Kidney glomerular epithelial cell (primary cell): ENCODE measurements at places on chromosomes 6 and 20.

DNA sequence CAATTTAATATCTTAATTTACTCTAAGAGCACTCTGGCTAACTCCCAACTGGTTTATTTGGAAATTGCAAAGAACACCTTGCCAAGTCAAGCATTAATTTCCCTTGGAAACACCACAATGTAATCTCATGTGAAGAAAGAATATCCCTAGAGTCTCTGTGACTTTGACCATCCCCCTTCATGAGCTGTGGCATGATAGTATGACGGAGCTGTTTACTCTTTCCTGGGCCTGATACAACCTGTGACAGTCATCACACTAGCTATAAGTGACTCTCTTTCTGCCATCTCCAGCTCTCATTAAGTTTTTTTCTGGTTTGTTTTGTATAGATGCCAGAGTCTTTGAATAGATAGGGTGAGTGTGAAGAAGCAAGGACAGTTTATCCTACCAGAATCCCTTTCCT is 470.3 kb upstream of the JARID2 start:
- no peak for DNase-seq

DNA sequence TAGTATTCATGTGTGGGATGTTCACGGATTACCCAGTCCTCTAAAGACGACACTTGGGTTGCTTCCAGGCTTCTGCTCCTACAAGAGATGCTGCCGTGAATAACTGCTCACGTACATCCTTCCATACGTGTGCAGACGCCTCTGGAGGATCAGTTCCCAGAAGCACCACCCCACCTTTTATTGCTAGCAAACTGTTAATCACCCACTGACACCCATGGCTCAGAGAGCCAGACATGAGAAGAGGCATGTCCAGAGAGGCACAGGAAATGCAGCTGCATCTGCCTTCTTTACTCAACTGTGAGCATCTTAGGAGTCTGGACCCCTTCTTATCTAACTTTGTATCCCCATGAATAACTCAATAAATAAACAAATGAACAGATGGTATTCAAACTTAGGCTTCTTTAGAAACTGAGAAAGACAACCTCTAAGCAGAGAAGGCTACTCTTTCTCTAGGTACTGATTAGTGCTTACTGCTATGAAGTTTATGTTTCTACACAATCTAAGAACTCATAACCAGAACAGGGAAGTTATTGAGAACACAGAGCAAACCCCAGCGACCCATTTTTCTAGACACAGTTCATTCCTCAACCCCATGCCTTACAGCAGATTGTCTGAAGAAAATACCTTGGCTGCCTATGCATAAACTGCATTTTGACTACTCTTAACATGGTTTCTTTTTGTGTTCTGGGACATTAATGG is 228.7 kb upstream of the RREB1 start:
- no peak for DNase-seq

DNA sequence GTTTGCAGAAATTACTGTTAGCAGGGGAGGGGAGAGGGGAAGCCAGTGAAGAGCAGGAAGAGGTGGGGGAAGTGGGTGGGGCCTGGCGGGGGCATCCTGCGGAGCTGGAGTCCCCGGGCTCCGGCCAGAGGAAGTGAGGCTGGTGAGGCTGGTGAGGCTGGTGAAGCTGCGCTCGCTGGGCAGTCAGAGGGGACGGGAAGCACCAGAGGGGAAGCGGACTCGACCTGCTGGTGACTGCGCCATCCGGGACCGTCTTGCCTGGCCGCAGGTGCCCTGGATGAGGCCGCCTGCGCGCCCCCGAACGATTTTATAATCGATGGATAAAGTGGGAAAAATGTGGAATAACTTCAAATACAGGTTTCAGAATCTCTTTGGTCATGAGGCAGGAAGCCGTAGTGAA is 635.3 kb upstream of the MARCKS start:
- DNase-seq = no peak

GRCh38 chr6:110319843-110320242 is 38.3 kb downstream of the METTL24 start:
- DNase-seq = no peak

DNA sequence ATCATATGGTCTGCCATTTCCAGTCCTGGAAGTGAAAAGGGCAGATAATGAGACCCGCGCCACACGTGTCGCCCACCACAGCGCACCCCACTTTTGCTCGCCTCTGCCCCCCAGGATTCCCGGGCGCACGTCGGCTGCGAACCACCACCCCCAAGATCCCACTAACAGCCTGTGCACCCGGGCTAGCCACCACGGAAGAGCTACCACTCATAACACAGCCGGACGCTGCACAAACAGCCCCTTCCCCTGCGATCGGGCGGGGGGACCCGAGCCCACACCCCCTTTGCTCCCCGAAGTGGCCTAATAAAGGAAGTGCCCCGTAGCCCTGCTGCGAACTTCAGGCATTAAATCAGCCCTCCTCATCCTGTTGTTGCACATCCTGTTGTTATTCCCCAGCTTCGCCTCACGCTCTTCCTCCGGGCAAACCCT is 506 bp downstream of the CITED2 start:
- DNase-seq = peak; percentile 44

- no peak for DNase-seq
These were observed 80.3 kb downstream of the TBC1D7 start for GRCh38 chr6:13248053-13248452.

DNA sequence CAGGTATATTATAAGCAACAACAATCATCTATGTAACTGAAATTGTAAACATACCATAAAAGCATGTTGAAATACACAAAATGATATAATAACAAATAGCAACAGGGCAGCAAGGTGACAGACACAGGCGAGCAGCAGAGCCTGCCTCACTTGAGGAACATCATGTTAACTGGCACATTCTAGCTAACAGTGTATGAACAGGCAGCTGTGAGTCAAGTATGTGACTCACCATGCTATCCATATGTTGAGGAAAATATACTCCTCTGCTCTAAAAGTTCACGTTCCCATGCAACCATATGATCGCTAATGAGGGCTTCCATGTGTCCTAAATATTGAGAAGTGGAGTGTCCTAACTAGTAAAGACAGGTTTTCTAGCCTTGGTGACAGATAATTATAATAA is 18.4 kb downstream of the SERAC1 start:
- DNase-seq = no peak
